ENCODE measurements at places on chromosomes 13 and 19.
A peak's percentile ranks its signal among the peaks of the same experiment; 100 is the strongest.

DNA sequence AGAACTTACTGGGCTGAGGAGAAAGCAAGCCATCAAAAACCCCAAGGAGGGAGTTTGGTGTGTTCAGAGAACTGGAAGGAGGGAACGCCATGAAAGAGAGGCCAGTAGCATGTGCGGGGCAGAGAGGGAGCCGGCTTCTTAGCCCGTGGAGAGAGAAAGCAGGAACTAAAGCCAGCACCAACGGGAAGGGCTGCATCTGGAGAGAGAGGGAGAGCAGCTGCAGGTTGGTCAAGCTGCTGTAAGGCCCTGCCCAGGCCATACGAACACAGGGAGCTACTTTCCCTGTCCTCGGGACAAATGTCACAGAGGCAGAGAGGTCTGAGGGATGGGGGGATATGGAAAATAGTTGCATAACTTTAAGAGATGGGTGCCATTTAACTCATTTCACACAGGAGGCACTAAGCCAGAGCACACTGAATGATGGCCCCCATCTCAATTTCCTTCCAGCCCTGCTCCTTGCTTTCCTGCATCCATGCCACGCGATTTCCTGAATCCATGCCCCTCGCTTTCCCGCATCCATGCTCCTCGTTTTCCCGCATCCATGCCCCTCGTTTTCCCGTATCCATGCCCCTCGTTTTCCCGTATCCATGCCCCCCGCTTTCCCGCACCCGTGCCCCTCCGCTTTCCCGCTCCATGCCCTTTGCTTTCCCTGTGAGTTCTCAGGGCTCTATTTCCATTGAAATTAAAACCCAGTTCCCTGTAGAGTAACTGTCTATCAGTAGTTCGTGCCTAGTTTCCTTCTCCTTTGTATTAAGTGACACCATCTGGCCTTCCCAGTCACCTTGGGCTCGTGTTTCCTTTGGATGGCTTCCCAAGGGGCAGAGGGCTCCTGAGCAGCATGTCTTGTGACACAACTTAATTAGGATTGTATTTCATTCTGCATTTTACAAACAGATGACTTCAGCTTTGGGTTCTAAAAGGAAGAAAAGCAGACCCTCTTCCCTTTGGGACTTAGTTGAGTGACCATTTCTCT, 31.5 kb upstream of the TPT1 start:
- DNase-seq: peak; percentile 17

DNA sequence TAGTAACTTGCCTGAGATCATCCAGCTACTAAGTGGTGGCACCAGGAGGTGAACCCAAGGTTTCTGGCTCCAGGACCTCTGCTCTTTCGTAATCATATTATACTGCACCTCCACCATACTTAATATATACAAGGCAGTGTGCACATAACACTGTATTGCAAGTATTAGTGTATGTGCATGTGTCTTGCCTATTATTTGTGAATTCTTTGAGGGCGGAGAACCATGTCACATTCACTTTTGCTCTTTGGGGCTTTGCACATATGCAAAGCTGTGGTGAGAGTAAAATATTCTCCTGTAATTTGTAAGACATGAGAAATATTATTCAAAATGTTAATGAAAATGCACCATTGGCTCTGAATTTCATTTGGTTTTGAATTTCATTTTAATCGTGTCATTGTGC, 78.6 kb downstream of the DGKH start:
- no peak for DNase-seq

- no peak for DNase-seq
Observed at GRCh38 chr19:47074621-47075020, 26.2 kb upstream of the TMEM160 start.

GRCh38 chr13:78700121-78700910, 41.4 kb upstream of the OBI1 start:
- no peak for DNase-seq

GRCh38 chr13:34155931-34156607, 338.1 kb downstream of the RFC3 start:
- no peak for DNase-seq

GRCh38 chr19:43562698-43563241, 12.6 kb downstream of the XRCC1 start:
- peak; percentile 100 for DNase-seq

GRCh38 chr13:101655435-101655834, 203.0 kb downstream of the ITGBL1 start:
- peak; percentile 73 for DNase-seq

DNA sequence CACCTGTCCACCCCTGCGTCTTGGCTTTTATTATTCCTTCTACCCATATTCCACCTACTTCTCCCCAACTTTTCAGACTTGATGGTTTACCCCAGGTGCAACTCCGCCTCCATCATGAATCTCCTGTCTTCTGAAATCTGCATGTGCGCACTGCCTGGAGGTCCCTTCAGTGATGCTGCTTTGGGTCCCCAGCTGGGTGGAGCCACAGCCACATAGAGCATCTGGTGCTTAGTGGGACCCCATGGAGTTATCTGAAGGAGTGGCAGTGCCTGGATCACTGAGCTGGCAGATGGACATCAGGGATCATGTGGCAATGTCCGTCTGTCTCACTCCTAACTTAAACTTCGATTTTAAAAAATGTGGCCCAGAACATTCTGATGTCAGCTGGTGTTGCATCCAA, 13.5 kb downstream of the ZNF536 start:
- no peak for DNase-seq

DNA sequence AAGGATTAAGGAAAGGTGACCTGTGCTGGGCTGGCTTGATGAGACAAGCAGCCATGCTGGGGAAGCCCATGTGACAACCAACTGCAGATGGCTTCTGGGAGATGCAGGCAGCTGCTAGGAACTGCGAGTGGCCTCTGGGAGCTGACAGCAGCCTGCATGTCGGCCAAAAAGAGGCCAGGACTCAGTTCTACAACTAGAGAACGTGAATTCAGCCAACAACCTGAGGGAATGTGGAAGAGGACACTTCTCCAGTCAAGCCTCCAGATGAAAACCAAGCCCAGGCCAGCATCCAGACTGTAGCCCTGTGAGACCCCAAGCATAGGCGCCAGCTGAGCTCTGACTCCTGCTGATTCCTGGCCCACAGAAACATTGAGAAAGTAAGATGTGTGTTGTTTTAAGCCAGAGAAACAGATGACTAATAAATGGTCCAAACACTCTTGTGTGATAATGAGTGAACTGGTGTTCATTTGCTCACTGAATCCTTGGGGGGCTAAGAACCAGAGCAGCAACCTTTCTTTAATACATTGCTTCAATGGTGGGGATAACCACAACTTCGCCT, 45.0 kb downstream of the SLC7A1 start:
- DNase-seq: no peak

DNA sequence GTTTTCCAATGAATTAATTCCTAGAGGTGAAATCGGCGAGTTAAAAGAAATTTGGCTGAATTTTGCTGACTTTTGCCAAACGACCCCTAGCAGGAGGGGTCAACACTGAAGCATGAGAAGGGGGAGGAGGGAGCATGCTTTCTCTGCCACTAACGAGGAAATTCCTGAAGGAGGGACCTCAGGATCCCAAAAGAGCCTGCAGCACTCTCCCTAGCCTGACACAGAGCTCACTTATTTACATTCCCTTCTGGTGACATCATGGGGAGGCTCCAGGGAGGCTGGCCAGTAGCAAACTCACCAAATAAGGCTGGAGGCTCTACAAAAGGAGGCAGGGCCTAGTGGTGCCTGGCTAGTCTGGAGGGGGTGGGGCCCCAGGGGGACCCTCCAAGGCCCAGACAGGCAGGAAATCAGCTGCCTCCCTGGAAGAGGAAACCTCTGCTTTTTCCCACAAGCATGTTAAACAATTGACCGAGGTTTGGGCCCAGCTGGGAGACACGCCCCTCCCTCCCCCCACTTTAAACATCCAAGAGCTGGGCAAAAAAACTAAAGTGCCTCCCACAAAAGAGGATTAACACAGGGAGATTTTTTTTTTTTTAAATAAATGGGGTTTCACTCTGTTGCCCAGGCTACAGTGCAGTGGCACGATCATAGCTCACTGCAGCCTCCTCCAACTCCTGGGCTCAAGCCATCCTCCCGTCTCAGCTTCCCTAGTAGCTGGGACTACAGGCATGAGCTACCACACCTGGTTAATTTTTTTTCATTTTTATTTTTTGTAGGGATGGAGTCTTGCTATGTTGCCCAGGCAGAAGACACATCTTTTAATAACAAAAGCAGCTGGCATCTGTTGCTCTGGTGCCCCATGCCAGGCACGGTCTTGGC, 2.1 kb downstream of the DAPK3 start:
- peak; percentile 26 for DNase-seq

DNA sequence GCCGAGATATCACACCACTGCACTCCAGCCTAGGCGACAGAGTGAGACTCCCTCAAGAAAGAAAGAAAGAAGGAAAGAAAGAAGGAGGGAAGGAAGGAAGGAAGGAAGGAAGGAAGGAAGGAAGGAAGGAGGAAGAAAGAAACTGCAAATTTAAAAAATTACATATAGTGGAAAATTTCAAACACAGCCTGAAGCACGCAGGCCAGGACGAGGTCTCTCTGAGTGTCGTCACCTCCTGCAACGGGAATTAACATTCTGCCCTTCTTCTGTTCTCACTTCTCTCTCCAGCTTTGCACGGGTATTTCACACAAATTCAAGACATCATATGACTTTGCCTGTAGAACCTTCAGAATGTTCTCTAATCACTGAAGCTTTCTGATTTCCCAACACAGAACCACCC, 108.2 kb downstream of the GNG7 start:
- DNase-seq: peak; percentile 79

DNA sequence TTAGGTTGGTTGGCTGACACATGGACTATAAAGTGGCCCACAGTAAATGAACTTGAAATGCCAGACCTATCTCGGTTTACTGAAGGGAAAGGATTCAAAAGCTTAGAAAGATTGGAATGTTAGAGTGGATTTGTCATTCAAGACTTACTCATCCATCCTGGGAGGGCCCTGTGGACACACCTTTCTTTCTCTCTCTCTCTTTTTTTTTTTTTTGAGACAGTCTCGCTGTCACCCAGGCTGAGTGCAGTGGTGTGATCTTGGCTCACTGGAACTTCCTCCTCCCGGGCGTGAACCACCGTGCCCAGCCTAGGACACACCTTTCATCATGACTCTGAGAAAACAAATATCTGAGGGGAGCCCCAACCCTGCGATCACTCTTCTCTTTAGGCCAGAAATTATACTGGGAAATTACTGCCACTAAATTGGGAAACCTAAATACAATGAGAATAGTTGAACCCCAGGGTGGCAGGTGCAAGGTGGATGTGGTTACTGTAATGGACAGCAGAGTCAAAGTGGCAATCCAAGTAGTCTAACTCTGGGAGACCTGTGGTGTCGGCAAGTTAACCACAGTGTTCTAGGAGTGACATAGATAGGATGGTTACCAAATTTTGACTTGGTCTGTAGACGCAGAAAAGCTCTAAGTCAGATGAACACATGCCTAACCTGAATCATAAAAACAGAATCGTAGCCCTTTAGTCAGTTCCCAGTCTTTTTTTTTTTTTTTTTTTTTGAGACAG, 47.1 kb upstream of the ZMYM5 start:
- no peak for DNase-seq

DNA sequence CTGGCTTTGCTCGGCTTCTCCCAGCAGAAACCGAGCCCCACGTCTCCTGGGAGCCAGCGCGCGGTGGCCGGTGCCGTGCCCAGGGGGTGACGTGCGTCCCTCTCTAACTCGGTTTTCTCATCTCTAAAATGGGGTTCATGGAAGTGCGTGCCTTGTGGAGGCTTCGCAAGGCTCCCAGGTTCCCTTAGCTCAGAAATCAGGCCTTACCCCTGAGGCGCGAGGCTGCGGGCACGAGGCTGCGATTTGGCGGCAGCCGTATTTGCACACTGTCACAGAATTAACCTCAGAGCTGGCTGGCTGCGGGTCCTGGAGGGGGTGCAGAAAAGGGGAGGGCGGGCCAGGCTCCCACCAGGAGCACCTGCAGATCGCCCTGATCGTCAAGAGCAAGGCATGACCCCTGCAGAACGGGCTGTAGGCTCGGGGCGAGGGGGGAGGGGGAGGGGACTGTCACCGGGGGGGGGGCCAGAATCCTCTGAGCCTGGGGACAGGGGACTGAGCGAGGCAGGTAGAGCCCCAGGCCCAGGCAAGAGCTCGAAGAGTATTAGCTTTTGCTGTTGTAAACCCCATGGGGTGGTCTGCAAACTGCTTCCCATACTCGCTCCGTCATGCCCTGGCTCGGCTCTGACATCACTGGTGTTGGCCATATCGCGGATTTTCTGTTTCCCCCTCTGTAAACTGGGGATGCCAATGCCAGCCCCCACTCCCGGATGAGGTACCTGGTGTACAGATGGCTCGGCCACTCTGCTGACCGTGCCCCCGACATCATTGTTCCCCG, 62.2 kb downstream of the CCNE1 start:
- DNase-seq: no peak

DNA sequence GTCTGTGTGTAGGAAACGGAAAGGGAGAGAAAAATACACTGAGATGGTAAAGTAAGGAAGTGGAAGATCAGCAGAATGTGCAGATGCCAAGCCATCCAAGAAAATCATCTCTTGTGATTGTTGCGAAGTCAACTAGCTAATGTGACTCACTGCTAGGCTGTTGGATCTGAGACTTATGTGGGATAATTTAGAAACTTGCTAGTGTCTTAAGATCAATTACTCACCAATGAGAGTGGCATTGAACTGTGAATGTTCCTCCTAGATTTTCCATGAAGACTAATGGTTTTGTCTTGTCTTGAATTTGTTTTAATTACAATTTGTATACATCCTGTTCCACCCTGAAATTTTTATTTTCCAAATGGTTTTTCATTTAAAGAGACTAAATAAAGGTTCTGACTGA, 771.6 kb downstream of the EFNB2 start:
- no peak for DNase-seq

DNA sequence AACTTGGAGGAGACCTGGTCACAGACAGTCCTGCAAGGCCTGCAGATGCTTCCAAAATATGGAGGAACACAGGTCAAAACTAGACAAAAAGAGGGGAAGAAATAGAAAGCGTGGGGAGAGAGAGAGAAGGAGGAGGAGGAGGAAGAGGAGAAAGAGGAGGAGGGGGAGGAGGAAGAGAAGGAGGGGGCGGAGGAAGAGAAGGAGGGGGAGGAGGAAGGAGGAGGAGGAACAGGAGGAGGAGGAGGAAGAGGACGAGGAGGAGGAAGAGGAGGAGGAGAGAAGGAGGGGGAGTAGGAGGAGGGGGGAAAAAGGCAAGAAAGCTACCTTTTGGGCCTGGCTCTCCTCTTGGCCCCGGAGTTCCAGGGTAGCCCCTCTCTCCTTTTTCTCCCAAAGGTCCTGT, 105.8 kb downstream of the COL4A1 start:
- DNase-seq: no peak

GRCh38 chr19:45577111-45577905, 7.3 kb downstream of the OPA3 start:
- no peak for DNase-seq

Measured in MV-4-11 (cell line).